Gastrocnemius medialis (tissue), 4 donors: ENCODE measurements at places on chromosomes 7 and 10.

DNA sequence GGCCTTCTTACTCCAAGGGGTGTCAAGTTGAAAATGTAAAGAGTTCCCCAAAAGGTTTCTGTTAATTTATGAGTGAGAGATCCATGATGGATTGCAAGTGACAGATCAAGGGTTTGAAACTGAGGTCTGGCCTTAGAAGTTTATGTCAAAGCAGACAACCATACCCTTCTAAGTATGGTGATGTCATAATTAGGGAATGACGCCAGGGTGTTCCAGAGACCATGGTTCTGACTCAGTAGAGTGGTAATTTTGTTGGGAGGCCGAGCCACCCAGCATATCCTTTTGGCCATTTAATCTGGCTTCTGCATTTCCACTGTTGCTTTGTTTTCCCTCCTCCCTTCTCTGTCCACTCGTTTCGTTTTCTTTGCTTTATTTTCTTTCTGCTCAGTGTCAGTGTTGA, 2.7 kb downstream of the TRUB1 start:
- no peak for DNase-seq

DNA sequence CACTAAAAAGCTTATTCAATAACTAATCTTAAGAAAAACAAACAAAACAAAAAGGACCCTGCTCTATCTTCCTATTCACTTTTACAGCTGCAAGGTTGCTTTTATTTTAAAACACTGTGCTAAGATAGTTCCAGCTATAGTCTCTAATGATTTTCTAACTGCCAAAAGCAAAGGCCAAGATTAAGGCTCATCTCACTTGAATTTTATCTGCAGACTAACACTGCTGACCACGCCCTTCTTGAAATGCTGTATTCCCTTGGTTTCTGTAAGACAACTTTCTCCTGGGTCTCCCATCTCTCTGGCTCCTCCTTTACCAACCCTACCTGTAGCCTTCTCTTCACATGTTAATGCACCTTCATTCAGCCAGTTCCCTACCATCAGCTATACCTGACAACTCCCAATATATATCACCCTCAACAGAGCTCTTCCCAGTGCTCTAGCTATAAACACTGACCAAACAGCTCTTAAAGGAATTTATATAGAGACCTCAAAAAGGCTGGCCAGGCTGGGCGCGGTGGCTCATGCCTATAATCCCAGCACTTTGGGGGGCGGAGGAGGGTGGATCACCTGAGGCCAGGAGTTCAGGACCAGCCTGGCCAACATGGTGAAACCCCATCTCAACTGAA, 11.7 kb downstream of the SRPK2 start:
- no peak for DNase-seq

DNA sequence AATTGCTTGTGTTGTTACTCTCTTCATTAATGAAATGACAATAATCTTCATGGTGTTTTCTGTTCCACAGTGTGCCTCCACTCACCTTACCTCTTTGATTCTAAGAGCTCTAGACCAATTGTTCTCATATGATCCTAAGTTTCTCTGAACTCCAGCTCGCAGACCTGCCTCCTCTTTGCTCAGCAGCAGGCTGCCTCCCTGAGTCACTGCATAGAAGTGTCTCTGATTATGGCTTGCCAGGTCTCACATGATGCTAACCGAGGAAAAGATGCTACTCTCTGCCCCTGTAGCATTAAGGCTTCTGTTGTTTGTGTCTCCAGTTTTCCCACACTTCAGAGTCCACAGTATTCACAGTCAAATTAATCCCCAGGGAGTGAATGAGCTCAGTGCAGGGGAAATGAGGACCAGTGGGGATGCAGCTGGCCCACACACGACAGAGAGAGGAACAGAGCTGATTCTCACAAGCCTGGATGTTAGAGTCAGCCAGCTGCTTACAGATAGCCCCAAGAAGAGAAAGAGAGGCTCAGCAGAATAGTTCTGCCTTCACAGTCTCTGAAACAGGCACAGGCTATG, 145.9 kb upstream of the EGR2 start:
- DNase-seq = no peak

DNA sequence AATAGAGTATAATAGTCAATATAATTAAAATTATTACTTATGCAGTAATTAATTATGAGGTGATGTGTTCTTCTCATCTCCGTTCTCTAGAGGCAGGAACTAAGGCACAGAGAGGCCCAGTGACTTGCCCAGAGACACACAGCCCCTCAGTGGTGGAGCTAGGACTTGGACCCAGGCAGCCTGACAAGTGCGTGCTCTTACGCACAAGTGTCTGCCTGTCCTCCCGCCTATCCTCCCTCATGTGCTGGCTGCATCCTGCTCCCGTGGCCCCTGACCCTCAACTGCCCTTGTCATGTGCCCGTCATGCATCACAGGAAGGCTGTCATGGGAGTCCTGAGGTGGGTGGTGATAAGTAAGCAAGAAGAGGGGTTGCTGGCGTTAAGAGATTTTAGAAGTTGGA, 14.3 kb downstream of the IL2RA start:
- DNase-seq = no peak

DNA sequence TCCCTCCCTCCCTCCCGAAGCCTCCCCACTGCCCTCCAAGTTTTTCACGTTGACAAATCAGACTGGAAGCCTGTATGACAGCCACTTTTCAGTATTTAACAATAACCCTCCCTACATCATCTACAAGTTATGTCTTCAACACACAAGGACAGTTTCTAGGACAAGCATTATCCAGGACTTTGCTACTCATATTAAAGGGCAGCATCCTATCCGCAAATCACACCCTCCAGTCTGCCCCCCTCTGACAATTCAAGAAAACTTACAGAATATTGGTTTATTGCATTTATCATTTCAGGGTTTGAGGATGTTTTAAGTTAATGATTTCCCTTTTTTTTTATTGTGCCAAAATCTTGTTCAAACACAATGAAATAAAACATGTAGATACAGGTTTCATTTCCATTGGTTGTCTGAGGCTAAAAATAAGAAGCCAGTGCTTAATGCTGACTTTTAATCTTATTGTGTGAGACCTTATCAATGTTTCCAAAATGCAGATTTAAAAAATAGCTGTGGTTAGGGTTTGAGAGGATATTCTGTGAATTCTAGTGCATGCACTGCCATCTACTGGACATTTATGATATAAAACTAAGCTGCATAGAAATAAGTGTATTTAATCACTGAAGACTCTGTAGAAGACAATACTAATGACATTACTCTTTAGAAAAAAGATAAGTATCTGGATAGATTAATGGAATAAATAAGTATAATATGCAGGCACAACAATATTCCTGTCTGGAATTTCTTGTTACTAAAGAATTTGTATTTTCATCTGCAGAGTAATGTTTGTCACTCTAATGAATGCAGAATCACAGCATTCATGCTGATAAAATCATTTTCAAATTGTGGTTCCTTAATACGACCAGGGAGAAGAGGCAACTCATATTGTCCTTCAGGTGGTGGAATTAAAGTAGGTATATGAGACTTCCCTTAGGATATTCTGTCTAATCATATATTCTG, 64.1 kb downstream of the CAV1 start:
- DNase-seq = no peak

DNA sequence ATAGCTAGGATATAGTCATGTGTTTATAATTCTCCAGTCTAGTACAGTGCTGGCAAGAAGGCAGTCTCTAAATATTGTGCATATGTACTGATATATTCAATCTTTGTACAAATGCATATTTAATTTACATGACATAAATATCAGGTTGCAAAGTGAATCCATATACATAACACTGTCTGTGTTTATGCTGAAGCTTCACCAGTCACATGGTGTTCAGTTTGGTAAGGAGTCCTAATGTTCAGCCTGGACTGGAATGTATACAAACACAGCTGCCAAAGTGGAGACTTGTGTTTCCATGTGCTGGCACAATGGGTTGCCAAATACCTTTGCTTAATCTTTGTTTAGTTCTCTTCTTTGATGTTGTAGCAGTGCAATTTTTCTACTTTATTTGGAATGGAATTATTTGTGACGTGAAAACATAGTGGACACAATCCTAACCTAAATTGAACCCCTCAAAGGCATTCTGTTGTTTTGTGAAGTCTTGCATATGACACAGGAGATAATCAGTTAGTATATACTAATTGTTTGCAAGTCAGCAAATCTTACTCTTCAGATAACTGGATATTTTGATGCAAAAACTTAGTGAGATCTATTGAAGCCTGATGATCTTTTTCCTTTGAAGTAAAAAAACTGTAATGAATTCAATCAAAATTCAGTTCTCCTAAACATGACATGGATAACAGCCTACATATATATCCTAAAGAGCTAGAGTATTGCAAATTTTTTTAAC, 17.3 kb upstream of the ARL4A start:
- DNase-seq = no peak

- DNase-seq = no peak
Measured at GRCh38 chr10:100033766-100034418, 24.1 kb upstream of the DNMBP start.

- no peak for DNase-seq
Measured at GRCh38 chr7:128810473-128810872, 18.7 kb downstream of the CCDC136 start.

DNA sequence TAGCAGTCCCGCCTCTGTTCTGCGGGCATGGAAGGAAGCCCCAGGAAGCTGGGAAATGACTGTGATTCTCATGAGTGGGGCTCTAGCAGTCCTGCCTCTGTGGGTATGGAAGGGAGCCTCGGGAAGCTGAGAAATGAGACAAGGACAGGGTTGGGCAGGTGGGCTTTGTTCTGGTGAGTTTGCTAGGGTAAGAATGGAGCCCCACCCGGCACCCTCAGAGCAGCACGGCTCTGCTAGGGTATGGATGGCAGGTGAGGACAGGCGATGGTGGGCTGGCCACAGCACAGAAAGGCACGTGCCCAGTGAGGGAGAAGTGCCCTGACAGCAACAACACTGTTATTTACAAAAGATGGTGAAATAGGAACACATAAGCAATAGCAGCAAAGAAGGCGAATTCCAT, 39.6 kb downstream of the SVIL start:
- DNase-seq = no peak

DNA sequence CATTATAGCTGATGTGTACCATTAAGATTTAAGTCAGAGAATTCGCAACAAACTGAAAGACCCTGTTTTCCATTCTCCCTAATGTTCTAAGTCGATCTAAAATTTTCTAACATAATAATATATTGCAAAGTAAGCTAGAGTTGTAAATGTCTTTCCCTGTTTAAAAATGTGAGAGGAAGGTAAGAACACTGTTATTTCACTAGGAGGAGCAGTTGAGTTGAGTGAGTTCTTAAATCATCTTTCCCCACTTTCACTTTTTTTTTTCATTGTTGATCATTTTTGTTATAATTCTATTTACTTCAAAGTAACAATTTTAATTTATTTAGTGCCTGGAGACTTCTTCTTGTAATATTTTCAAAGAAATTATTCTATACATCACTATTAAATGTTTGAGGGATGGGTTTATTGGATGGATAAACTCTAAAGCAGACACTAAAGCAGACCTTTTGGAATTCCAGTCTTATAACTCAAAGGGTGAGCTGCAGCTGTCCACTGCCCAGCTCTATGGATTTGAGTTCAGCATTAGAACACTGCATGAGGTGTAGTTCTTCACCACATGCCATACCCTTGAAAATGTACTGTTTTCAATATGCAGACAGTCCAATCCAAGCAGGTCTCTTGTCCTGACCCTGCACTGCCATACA, 181.3 kb upstream of the FZD1 start:
- DNase-seq = no peak

- DNase-seq = no peak
Measured at GRCh38 chr7:64559206-64559605, 3.7 kb downstream of the ZNF680 start.

- DNase-seq = no peak
Measured at GRCh38 chr10:98338896-98339295, 70.9 kb upstream of the LOXL4 start.

DNA sequence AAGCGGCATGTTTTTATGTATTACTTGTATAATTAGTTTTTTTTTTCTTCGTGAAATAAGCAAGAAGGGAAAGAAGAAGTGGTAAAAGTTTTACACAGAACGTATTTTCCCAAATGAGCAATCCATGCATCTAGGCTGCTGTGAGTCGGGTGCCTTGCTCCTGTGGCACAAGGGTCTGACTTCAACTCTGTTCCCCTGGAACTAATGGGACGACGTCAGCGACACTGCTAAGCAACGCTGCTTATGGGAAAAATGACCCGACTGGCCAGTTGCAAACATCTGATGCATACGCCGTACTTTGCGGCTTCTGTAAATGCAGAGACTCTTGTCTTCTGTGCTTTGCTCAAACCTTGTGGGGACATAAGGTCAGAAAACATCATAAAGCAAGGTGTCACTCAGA, 66.3 kb downstream of the MPP7 start:
- no peak for DNase-seq
